ENCODE measurements at places on chromosomes 2 and 18.

GRCh38 chr18:77300579-77300978 lies 50.9 kb downstream of the GALR1 start:
- no peak for DNase-seq

GRCh38 chr2:236861196-236861875 lies 224.4 kb upstream of the COPS8 start:
- no peak for DNase-seq

GRCh38 chr2:197852108-197852507 lies 47.7 kb downstream of the PLCL1 start:
- no peak for DNase-seq

GRCh38 chr18:10893196-10893595 lies 256.2 kb downstream of the PIEZO2 start:
- no peak for DNase-seq

DNA sequence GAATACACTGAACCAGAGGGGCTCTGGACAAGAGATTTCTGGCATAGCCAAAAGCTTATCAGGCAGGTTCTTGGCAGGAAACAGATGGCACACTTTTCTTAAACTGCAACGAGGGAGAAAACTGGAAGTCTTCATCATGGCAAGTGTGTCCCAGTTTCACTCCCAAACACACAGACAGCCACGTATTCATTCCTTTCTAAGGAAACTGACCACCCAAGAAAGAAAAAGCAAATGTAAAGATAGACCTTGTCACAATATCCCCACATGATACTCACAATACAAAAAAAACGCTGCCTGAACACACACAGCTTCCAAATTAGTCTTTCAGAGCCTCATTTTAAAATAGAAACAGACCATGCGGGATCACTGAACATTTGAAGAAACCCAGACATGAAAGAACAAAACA lies 40.6 kb upstream of the RTTN start:
- DNase-seq, result no peak

DNA sequence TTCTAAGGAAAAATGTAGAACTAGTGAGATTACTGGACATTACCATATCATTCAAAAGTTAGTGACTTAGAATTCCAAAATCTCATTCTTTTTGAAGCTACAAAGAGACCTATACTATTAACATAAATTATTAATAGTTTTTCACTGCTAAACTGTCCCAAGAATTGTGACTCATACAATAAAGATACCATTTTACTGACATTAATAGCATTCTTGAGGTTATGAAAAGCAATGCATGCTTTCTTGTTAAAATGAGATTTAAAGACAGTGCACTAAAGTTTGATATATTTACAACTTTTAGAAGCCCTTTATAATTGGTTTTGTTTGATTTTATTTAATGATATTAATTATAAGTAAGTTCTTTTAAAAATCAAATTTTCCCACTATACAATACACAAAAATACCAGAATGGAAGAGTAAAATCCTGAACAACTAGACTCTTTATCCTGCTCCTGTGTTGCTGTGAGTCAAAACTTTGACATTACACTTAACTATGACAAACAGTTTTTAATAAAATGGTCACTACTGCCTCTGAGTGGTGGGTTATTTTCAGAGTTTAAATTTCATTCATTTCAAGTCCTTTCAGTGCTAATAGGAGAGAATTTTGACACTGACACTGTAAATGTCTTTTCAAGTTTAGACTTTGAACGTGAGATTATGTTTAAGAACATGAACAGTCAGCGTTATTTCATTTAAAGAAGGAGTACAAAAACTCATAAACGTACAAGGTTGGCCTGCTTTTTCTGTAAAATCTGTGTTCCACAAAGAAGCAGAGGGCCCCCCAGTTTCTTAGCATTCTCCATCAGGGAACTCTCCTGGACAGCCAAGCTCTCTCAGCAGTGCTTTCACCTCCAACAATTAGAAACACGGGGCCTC lies 54.5 kb downstream of the FAM124B start:
- DNase-seq, result no peak

DNA sequence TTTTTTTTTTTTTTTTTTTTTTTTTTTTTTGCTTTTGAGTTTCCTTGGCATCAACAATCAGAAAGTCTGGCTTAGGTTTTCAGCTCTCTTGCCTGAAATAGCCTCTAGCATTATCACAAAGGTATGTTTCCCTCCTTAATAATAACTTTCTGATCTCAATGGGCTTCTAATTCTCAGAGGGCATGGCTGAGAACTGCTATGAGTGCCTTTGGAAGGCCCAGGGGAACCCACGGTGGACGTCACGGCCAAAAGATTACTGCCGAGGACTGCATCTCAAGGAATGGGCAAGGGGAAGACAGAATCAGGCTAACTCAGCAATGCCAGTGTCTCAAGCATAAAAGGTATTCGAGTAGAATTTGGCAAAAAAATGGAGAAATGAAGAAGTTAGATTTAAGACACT lies 73.2 kb upstream of the SLC14A2 start:
- DNase-seq, result no peak

GRCh38 chr2:22991844-22992243 lies 393.1 kb upstream of the KLHL29 start:
- no peak for DNase-seq

DNA sequence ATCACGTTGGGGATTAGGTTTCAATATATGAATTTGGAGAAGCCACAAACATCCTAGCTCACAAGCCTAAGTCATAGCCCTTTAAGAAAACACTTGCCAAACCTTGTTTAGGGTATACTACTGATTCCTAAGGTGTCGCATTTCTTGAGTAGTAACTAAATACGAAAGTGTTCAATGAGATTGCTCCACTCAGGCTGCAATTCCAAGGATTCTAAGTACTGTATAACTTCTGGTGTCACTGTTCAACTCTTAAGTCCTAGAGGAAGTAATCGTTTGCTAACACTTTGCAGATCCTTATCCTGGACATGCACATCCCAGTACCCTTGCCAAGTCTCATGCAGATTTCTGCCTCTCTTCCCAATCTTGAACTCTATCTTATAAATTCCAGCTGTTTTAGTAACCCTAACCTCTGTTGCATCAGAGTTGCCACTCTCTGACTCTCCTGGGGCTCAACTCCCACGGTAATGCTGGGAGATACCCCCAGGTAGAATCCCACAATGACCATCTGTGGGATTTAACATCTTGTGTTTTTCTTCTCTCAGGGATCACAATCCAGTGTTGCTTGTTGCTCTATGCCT lies 122.4 kb downstream of the HIBCH start:
- no peak for DNase-seq

GRCh38 chr2:161118722-161119121 lies 41.5 kb upstream of the TANK start:
- DNase-seq, result no peak

DNA sequence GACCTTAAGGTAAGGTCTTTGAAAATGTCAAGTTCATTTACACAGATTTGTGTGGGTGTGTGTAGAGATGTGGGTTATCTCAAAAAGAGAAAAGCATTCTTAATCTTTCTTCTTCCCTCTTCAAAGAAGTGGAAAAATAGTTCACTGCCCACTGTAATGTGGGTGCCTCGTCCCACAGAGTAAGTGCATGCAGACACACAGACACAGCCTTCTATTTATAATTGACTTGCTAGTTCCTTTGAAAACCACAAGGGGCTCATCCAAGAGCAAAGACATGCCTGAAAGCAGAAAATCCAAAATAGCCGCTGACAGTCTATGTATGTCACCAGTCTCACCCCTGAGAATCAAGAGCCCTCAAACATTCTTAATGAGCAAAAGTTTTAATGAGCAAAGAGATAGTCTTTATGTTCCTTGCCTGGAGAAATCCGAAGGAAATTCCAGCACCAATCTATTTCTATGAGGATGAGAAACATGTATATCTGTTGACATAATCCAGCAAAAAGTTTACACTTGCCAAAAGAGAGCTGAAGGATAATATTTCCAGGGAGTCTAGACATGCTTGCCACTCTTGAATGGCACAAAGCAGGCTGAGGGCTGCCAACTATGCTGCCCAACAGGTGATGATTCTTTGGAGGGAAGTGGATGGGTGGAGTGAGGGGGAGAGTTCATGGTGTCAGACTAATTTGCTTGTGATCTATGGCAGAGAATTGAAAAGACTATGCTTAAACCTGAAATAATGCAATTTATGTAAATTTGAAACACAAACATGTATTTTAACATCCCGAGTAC lies 93.9 kb downstream of the ACVR1 start:
- no peak for DNase-seq

DNA sequence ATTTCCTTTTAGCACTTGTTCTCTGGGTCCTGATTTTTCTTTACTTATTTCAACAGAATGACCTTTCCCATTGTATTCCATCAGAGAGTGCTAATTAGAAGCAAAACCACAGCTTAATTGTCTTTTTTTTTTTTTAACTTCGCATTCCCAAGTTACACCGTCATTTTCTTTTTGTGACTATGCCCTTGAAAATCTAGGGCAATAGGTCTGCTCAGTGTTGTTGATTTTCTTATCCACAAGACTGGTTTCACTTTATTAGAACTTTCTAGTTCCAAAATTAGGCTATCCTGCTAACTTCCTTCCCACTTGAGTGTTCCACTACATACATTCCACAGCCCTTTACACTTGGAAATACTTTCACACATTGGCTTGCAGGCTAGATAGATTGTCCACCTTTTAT lies 18.7 kb upstream of the ADAM17 start:
- no peak for DNase-seq

DNA sequence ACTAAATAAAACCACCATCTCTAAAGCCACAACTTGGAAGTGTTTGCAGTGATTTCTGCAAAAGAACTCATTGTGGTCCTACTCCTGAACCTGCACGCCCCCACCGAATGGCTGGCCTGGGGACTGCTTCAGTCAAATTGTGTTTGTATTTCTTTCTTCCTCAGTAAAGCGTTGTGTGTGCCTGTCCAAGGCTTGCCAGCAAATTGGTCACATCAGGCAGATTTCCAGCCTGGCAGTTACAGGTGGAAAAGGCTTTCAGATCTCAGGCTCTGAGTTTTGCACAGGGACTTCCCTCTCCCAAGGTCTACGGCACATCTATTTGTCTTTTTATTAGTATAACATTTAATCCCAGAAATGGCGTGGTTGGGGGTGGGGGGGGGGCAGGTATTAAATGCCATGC lies 54.0 kb upstream of the NOSTRIN start:
- DNase-seq, result no peak

DNA sequence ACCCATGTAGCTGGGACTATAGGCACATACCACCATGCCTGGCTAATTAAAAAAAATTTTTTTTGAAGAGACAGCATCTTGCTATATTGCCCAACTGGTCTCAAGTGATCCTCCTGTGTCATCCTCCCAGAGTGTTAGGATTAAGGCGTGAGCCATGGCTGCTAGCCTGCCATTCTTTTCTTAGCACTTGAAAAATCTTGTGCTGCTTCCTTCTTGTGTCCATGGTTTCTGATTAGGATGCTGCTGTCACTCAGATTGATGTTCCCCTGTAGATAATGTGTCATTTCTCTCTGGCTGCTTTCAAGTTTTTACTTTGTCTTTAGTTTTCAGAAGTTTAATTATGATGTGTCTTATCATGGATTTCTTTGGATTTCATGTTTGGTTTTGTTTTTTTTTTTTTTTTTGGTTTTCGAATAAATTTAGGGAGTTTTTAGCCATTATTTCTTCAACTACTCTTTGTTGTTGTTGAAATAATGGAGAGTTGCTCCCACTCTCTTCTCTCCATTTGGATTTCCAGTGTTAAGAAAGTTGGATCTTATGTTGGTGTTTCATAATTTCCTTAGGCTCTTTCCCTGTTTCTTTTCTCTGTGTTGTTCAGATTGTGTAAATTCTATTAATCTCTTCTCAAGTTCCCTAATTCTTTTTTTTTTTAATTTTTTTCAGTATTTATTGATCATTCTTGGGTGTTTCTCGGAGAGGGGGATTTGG lies 2.5 kb downstream of the ATP9B start:
- DNase-seq, result no peak

DNA sequence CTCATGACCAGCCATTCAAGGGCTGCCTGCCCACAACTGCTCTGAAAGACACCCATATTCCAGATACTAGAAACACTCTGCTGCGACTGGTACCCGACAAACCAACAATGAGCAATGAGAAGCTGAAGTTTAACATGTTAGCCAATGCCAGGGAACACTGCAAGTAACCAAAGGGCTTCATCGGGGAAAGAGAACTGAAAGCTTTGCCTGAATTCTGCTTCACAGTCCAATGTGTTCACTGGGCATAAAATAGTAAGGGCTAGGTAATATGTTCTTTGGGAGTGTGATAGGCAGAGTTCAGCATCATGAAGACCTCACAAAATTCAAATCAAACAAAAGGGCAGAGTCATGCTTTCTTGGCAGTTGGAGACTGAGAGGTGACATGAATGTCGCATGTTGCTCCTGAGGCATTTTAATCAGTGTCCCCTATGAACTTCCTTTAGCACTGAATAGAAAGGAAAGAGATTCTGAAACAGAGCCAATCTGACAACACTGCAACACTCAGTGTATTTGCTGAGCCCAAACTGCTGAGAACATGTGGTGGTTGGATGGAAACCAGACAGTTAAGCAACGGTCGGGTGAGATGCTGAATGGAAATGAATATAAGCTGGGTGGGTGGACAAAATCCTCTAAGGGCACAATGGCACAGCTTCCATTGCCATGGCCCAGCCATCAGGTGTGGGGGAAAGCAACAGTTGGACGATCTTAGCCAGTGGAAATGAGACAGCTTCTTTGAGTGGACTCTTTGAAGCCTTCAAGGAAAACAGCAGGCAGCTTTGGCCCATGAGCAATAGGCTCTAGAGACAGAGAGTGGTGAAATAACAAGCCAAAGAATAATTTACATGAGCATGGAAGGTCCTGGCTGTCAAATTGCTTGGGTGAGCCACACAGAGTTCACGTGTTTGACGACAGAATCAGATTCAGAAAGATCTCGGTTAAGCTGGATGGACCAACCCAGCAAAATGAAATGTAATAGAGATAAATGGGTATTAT lies 277.5 kb downstream of the AFF3 start:
- no peak for DNase-seq

DNA sequence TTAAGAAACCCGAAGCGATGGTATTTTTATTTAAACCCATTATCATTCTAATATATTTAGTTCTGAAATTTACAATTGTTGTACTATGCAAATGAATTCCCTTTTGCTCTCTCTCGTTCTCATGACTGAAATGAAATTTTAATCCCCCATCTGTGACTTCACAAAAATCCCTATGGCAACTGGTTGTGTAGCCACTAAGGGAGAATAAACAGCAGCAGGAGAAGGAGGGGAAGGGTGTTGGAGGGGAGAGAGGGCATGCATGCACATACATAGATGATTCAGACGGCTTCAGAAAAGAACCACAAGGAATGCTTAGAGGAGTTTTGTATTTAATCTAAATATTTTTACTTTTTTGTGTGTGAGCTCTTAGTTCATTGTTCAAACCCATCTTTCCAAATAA lies 36.8 kb downstream of the CPS1 start:
- DNase-seq, result no peak

GRCh38 chr18:58511897-58512581 lies 116.9 kb downstream of the ALPK2 start:
- DNase-seq, result no peak

DNA sequence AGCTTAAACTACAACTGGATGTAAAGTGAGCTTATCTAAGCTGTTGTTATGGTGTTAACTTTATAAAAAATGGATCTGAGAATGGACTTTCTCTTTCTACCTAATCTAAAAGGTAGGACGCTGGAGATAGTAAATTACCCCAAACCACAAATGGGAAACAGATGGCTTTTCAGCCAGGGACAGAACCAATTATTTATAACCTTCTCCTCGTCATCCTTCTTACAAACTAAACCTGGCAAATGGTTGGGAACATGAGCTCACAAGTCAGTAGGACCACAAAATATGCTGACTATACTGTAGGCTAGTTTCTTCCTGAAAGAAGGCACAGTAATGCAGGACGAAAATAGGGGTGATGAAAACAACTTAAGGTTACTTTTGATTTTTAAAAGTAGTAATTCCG lies 32.7 kb upstream of the ZDBF2 start:
- no peak for DNase-seq

GRCh38 chr2:99524056-99524455 lies 34.2 kb upstream of the REV1 start:
- no peak for DNase-seq

GRCh38 chr2:136020831-136021230 lies 35.4 kb upstream of the DARS1 start:
- DNase-seq, result no peak

Measured in activated CD8-positive, alpha-beta memory T cell treated with anti-CD3 and anti-CD28 coated beads for 1 hour (primary cell).